ENCODE measurements at places on chromosomes 2 and 18.

DNA sequence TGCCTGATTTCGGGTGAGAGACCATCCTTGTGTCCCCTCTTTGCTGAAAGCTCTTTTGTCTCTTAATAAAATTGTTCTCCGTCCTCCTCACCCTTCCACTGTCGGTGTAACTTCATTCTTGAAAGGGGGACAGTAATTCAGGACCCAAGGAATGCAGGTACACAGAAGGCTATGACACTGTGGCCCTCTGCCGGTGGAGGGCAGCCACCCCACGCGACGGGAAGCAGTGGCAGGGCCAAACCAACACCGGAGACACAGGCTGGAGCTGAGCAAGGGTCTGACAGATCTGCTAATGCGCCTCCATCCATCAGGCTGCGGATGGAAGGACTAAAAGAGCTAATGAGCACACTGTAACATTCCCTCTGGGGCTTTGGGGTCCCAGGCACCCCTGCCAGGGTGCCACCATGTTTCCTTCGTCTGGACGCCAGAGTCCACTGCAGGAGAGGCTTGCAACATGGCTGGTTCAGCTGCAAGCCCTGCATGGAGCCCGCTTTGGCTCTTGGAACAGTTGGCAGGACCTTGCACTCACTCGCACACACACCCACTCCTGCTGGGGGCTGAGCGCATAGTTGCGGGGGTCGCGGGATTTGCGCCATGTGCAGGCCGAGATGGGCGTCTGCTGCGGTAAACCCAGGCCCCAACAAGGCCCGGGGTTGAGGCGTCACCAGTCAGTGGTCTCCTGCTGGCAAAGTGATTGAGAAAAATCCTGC, 544.1 kb upstream of the CDH7 start:
- no peak for DNase-seq

DNA sequence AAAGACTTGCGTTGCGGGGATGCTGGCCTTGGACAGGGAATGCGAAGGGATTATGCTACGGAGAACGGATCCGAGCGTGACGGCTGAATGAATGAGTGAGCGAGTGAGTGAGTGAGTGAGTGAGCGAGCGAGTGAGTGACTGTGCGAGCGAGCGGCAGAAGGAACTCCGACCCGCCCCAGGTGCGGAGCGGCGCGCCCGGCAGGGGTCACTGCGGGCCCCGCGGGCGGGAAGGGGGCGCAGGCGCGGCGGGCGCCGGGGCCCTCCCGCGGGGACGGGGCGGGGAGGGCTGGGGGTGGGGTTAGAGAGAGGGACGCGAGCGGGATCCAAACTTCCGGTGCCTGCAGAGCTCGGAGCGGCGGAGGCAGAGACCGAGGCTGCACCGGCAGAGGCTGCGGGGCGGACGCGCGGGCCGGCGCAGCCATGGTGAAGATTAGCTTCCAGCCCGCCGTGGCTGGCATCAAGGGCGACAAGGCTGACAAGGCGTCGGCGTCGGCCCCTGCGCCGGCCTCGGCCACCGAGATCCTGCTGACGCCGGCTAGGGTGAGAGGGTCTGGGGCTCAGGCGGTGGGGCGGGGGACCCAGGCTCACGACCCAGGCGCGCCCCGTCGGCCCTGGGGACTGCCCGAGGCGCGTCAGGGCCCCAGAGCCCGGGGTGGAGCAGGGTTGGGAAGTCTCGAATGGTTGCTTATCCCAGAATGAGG, at the start of gene ITM2C:
TSS of gene ITM2C (plus strand) at position 338 of the 702 bp plus-strand sequence. CDS start at position 422, 84 bp downstream.
- peak; percentile 70 for DNase-seq

DNA sequence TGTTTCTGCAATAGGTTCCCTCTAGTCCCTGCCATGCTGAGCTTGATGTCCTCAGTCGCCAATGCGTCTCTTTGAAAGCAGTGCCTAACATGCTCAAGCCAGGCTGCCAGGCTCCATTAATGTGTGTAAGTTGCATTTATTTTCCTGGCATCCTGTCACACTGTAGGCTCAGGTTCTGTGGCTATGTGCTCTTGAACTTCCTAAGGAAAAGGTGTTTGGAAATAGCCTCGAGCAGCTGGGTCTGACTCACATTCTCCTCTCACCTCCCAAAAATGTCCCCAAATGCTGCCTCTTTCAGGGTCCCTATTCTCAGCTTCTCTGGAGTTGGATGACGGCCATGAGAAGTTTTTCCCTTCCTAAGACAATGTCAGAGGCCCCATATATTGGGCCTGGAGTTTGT, 58.0 kb upstream of the SLC14A2 start:
- DNase-seq: no peak

- DNase-seq: no peak
Observed at GRCh38 chr18:59646228-59646962, 50.8 kb downstream of the CCBE1 start.

- DNase-seq: no peak
Observed at GRCh38 chr18:63067939-63068338, 251.6 kb downstream of the BCL2 start.

DNA sequence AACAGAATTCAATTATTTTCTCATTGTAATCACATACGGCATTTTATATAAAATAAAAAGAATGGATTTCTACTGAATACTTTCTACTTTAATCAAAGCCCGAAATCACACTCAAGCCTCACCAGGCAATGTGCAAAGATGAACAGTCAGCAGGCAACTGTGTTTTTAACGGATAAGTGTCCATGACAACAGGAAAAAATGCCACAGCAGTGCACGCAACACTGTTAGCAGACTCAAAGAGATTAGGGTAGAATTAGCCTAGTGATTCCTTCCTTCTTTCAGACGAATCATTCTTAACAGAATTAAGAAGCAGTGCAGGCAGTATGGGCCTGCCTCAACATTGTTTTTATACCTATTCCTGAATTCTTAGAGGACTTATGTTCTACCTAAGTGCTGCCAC, 135.6 kb downstream of the CDH2 start:
- peak; percentile 88 for DNase-seq

- no peak for DNase-seq
Observed at GRCh38 chr2:31230751-31231150, 3.2 kb upstream of the EHD3 start.

DNA sequence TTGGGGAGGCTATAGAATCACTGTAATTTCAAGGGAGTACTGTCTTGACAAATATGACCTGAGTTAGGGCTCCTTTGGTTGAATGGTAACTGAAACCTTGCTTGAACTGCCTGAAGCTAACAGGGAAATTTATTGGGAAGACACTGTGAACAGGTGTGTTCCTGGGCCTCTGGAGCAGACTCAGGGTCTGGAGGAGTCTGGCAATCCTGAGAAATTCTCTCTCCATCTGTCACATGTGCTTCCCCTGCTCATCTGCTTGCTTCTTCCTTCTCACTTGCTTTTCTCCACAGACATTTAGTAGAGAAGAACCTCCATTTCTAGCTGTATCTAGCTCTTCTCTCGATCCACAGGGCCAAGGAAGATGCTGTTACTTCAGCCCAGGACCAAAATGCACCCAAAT, 476.5 kb downstream of the LRP1B start:
- no peak for DNase-seq

DNA sequence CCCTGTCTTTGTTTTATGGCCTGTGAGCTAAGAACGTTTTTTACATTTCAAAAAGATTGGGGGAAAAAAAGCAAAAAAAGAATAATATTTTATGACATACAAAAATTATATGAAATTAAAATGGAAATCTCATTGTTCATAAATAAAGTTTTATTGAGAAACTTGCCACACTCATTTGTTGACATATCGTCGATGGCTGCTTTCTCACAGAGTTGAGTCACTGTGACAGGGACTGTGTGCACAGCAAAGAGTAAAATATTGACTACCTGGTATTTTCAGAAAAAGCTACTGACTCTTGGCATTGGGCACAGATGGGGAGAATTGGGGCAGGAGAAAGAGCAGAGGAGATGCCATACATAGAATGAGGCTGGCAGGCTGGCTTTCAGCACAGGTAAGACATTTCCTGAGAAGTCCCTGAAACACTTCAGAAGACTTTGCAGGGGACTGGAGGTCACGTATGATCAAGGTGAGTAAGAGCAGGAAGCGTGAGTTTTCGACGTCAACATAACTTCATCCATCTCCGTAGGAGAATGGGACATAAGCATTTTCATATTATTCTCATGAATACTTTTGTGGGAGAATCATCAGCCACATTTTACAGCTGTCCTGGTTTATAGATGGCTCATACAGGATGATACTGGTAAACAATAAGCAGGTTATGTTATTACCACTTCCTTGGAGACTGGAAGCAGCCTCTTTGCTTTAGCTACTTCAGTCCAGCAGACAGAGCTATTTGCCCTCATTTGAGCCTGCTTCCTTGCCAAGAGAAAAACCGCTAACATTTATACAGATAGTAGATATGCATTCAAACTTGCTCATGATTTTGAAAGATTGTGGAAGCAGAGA, 32.5 kb upstream of the PUM2 start:
- peak; percentile 88 for DNase-seq

- no peak for DNase-seq
Observed at GRCh38 chr2:206968134-206969086, 29.1 kb downstream of the CPO start.

GRCh38 chr18:35050028-35050546, 8.9 kb downstream of the MAPRE2 start:
- no peak for DNase-seq

DNA sequence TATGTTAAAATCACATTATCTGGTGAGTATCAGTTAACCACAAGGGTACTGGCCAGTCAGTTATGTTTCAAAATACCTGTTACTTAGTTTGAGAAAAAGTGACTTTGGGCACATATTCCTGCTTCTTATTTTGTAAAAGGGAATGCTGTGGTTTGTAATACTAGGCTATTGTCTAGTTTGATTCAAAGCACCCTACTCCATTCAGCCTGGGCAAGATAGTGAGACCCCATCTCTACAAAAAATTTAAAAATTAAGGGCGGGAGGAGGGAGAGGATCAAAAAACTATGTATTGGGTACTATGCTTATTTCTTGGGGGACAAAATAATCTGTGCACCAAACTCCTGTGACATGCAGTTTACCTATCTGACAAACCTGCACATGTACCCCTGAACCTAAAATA, 18.9 kb downstream of the MBD5 start:
- DNase-seq: peak; percentile 42

DNA sequence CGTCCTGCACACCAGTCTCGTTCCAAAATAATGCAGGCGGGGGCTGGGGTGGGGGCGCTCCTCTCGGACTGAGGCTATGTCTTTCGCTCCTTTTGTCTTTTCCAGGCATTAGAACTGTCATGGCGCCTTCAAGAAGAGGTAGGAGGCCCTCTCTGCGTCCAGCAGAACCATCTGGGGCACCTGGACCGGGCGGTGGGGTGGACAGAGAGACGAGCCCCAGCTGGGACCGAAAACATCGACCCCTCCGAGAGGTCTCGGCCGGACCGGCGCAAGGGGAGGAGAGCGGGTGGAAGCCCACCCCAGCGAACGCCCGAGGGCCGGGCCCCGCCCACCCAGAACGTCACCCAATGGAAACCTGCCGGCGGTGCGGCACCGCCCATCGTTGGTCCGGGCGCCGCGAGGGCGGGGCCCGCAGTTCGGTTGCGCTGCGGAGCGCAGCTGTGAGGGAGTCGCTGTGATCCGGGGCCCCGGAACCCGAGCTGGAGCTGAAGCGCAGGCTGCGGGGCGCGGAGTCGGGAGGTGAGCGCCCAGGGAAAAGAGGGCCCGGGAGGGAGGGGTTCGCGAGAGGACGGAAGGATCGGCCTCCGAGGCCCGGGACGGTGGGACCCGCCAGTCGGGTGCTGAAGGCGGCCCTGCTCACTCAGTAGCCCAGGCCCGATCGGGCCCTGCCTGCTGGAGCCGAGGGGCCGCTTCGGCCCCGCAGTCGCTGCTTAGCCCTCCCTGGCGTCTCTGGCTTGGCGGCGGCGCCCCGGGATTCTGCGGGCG, at the start of gene NRBP1:
TSS of gene NRBP1 (plus strand) at position 419 of the 765 bp plus-strand sequence. CDS start 4,643 bp downstream, outside the sequence.
- peak; percentile 74 for DNase-seq

DNA sequence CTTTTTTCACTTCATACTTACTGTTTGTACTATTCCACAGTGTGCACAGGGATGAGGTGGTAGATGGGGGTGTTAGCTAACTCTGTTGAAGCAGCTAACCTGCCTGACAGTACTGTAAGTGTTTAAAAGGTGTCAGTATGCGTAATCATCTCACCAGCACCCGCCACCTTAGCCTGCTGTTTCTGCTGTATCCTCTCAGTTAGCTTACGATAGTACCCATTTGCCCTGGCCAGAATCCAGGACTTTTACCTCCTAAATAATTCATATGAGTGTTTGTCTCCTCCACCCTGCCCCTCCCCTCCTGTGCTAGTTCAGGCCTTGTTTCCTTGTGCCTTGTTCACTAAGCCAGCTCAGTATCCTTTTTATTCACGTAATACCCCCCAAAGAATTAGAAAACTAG, 34.2 kb downstream of the TRAPPC12 start:
- no peak for DNase-seq

DNA sequence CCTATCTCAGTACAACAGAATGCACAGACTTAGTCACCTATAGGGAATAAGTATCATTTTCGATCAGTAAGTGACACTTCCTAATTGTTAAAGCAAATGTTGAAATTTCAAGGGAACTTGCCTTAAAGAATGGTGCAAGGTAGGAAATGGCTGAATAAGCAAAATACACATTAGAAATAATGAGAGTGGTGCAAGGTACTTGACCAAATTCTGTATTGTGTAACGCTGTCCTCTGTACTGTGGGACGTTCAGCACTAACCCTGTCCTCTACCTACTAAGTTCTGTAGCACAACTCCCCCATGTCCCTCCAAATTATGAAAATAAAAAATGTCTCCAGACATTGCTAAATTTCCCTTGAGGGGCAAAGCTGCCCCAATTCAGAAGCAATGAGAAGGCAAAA, 19.4 kb downstream of the MMADHC start:
- no peak for DNase-seq

DNA sequence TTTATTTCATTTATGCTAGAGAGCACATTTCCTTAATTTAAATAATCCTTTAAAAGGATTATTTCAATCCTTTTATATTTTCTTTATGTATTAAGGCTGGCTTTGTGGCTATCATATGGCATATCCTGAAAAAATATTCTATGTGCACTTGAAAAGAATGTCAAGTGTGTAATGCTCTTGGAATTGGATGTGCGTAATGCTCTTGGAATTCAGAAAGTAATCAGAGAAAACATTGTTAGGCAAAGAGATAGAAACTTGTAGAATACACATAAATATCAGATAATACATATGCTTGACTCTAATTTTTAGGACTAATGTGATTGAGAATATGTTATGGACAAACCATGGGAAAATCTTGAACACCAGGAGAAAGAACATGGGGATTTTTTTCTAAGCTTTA, 197.5 kb upstream of the COL3A1 start:
- DNase-seq: peak; percentile 85

DNA sequence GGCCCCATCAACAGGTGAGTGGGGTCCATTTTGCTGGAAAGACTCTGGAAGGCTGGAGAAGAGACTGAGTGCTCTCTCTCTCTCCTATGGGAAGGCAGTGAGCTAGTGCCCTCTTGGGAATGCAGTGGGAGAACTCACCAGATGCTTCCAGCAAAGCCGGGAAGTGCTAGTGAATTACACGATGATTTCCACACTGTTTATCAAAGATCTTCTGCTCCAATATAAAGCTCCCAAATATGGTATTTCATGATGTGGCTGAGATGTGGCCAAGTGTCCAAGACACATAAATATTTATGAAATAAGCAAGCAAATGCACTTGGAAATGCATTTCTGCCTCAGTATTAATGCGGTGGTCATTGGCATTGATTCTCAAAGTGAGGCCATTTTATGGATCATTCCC, 135.9 kb downstream of the VAPA start:
- no peak for DNase-seq

Measured in amniotic epithelial cell (primary cell).